ENCODE measurements at places on chromosomes 5 and 9. TPM values are rescaled to one million over a fixed set of nuclear protein-coding genes. Genes with fewer than 3 reads are reported as not detected.

Gene GFI1B
- 0.50 TPM for total RNA-seq

Gene PCDHGC4
- total RNA-seq = 20.0 TPM

Gene CCDC180
- 29.0 TPM for total RNA-seq

Gene IGIP
- total RNA-seq = 34.4 TPM

Gene PAEP
- 0.55 TPM for total RNA-seq

Gene GM2A
- 59.2 TPM for total RNA-seq

Gene CENPP
- 15.5 TPM for total RNA-seq

Gene MED7
- total RNA-seq = 19.5 TPM

- DNase-seq = no peak
Measured at GRCh38 chr9:88090151-88090581, 48.1 kb downstream of the SPATA31C2 start.

- peak; percentile 55 for DNase-seq
Measured at GRCh38 chr5:62306323-62306895, 403 bp downstream of the KIF2A start.

GRCh38 chr9:82209797-82210470 lies 221.4 kb downstream of the SPATA31D1 start:
- DNase-seq = no peak

DNA sequence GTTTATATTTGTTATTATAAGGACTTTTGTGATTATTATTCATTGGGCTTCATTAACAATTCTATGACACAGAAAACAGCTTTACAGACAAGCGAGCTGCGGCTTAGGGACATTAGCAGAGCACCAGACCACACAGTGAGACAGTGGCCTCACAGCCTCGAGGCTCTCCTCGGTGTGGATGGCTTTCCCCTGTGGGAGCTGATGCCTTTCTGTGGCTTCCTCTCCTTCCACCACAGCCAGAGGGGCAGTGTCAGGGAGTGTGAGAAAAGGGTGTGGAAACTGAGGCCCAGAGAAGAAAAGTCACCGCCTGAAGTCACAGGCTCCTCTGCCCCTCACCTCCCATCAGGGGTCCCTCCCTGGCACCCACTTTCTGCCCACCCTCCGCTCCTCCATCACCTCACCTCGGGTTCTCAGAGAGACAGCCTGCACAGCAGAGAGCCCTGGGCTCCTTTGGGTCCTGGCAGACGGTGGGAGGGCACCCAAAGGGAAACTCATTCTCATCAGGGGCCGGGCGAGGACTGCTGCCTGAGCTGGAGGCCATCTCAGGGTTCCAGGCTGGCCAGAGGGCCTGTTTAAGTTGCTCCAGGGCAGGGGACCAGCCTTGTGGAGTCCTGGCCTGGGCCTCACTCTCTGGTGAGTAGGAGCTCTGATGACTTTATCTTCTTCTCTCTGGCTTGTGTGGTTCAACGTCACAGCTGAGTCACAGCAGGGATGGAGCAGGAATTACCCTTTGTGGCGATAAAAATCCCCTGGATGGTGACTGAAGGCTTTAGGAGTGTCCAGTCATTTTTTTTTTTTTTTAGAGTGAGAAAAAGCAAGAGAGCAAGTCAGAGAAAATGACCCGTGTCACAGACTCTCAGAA lies 830 bp downstream of the TRAF1 start:
- DNase-seq = no peak

DNA sequence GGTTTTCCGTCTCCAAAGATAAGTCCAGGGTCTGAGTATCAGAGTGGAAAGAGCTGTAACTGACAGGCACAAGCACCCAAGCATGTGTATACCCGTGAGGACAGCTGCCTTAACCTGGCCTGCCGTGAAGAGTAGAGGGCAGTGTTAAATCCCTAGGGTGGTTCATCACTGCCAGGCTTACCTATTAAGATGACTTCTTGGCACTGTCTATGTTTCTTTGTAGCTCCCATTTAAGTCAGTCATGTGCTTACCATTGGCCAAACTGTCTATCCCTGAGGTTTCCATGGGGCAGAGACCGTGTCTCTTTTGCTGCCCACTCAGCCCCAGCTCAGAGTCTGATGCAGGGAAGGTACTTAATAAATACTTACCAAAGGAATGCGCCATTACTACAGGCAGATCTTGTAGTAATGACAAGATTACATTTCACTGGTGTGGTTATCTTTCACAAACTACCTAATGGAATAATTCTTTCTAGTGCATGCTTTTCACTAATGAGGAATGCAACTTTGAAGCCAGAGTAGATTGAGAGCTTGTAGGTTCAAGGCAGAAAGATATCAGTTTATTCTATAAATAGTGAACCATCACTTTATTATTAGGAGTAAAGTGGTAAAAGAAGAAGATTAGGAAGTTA lies 64.2 kb downstream of the SNX24 start:
- no peak for DNase-seq

DNA sequence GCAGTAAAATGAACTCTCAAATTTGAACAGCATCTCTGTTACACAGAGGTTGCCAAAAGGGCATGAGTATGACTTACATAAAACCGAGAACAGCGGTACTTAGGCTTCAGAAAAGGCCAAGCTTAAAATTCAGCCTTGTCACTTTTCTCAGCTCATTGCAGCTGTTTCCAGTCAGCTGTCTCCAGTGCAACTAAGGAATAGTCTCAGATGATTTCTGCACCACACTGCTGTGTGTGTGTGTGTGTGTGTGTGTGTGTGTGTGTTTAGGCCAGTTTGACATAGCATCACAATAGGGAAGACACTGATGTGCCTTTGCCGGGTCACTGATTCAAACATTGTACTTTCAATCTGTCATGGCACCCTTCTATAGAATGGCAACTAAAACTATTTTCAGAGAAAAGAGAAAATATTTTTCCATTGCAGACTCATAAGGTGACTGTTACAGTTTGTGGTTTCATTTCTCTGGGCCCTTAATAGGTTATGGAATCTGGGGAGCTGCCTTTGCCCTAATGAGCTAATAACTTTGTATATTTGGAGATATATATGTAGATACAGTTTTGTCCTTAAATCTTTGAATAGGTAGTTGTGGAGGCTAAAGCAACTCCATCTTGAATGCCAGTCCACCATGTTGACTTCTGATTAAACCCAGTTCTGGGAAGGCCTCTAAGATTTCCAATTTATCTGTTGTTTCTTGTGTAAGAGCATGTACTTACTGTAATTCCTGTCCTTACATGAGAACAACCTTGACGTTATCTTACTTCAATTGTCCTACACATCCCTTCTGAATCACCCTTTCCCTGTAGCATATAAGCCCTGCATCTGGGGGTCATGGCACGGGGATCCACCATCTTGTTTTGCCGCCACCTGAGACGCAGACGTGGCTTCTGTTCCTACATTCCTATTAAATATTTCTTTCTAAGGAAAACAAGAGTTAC lies 4.5 kb downstream of the LSM11 start:
- no peak for DNase-seq

GRCh38 chr5:148909040-148909439 lies 82.6 kb downstream of the ADRB2 start:
- no peak for DNase-seq

DNA sequence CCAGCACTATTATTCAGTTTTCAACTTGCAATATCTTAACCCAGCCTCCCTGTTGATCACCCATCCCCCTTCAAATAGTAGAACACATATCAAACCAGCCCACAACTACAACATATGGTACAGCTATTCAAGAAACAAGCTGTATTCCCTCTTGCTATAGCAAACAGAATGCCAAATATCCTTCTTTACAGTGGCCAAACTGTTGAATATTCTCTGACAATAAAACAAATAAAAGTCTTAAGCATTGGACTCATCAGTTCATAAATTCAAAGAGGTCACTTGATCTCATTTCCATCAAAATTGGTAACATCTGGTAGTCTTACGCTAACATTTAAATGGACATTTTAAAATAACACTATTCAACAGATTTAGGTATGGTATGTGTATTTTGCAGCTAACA lies 350.8 kb downstream of the EFNA5 start:
- DNase-seq = no peak

GRCh38 chr9:101307051-101307450 lies 77.8 kb downstream of the BAAT start:
- peak; percentile 32 for DNase-seq

- DNase-seq = no peak
Measured at GRCh38 chr9:84484172-84484571, 143.6 kb upstream of the SLC28A3 start.

DNA sequence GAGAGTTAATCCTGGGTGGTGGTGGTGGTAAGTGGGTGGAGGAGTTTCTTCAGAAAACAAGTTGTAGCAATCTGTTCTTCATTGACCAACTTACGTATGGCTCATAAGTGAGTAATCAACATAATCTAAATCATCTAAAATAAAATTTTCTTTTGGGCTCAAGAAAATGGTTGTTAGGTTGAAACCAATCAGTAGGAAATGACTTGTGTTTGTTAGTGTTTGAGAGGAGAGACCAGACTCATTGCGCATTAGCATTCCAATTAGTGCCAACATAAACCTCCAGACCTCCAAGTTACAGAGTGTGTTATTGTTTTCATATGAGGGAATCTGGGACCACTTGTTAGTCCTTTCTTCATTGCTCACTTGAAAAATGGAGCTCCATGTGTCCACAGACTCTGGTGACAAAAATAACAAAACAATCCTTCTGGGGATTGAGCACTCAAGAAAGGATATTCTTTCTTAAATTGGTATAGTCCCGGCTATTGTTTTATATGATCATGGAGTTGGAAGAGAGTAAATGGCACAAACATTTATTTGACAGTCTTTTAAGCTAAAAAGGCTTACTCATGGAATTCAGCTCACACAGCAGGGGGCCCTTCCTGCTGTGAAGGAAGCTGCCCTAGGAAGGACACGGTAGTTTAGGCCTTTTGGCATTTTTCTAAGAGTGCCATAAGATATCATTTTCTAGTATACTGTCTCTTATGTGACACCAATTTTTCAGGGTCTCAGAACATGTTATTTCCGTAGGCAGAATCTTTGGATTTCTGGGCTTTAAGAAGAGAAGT lies 441.1 kb downstream of the EBF1 start:
- DNase-seq = peak; percentile 10

DNA sequence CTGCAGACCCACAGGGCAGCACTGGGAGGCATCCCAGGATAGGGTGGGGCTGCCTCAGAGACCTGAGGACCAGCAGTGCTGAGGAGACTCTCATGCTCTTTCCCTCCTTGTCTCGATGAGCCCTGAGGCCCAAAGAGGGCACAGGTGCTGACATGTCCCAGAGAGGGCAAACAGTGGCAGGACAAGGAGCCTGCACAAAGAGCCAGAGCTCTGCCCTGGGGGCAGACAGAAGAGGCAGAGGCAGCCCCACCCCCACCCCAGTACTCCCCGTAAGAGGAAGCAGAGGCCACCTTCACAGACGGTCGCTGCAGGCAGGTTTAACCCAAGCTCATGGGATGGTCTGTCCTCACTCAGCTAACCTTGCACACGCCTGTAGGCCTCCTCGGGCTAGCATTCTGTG lies 29.4 kb upstream of the TTLL11 start:
- no peak for DNase-seq

- no peak for DNase-seq
Measured at GRCh38 chr9:127369428-127369827, 27.5 kb upstream of the SLC2A8 start.

GRCh38 chr5:120160124-120160895 lies 303.8 kb upstream of the PRR16 start:
- DNase-seq = no peak

DNA sequence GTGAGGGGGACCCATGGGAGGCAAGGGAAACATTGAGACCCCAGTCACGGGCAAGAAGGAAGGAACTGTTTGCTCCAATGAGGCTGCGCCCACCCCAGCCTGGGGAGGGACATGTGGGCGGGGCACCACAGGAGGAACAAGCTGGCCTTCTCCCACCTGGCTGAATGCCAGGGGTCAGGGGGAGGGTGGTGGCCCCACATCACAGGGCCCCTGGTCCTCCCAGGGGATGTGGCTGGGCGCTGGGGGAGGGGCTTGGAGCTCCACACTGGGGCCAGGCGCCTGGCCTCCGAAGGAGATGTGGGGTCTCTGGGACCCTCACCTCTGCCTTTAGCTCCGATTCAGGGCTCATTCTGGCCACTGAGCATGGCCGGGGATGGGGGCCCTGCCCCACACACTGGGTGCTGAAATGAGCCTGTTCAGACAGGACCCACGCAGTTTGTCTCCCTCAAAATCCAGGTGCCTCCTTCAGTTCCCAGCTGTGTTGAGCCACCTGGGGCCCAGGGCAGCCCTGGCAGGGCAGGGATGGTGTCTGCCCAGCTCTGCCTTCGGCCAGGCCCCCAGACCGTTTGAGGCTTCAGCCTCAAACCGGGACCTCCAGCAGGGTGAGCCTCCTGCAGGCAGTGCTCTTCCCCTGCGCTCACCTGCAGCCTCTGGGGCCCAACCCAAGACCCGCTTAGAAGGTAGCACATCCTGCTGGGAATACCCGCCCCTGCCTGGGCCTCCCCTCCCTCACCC lies 33.2 kb upstream of the NOTCH1 start:
- DNase-seq = no peak

DNA sequence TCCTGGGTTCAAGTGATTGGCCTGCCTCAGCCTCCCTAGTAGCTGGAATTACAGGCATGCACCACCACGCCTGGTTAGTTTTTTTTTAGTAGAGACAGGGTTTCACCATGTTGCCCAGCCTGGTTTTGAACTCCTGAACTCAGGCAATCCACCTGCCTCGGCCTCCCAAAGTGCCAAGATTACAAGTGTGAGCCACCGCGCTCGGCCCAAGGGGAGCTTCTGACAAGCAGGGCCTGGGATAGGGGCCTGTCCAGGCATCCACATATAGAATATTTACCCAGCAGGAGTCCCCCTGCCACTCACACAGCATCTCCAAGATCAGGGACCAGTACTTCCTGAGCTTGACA lies 10.1 kb downstream of the IRF1 start:
- no peak for DNase-seq

- no peak for DNase-seq
Measured at GRCh38 chr5:149018909-149019443, 43.9 kb downstream of the SH3TC2 start.

- no peak for DNase-seq
Measured at GRCh38 chr5:139413963-139414362, 10.1 kb upstream of the SPATA24 start.

DNA sequence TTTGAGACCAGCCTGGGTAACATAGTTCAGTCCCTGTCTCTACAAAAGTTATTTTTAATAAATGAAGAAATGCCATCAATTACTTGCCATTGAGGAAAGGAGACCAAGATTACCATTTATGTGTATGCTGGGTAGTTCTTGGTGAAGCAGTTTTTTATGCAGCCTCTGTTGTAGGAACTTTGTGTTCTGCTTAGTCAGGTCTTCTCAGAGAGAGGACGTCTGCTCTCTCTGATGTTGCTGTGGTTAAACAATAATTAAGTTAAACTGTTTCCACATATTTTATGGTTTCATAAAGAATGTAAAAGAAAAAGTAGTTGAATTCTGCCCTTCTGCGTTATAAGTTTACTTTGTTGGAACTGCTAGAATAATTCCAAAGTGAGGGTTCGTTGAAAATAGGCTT lies 210.5 kb downstream of the KDM4C start:
- DNase-seq = no peak

- no peak for DNase-seq
Measured at GRCh38 chr5:110056580-110057114, 366.9 kb downstream of the MAN2A1 start.

Data from spinal cord (tissue), 10 donors.